ENCODE measurements at places on chromosomes 7 and 10.

GRCh38 chr7:73382934-73383503, 50.6 kb upstream of the FZD9 start:
- no peak for DNase-seq

DNA sequence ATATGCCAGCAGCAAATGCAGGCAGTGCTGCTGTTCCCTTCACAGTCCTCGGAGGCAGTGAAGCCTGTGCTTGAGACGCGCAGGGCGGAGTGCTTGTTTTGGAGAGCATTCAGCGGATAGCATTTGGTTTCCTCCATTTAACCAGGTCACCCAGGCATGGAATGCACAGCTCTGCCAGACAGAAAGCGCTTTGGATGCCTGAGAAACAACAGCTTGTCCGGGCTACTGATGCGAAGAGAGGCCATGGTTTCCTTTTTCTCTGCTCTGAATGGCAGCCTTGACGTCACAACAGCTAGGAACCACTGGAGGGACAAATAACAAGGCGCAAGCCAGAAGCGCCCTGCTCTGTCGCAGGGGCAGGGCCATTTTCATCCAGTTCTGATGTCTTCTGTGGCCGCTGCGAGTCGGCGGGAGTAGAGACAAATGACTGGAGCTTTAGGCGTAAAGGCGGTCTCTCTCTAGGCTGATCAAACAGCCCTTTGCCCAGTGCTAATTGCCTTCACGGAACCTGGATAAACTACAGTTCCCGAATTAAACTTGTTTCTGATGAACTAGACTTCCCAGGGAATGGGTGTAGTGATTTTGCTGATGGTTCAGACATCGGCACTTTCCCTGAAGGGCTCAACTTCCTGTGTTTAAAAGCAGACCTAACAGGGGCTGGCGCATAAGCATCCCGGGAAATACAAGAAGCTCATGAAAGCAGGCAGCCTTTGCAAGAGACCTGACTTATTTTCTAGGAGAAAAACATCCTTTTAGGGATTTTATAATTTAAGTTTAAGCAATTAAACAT, 187.6 kb upstream of the KLF14 start:
- no peak for DNase-seq

GRCh38 chr10:102534333-102534732, 30.6 kb downstream of the SUFU start:
- DNase-seq, result no peak

- no peak for DNase-seq
These were observed 82.2 kb upstream of the GNA12 start for GRCh38 chr7:2926120-2926895.

- DNase-seq, result no peak
These were observed 15.6 kb downstream of the CPED1 start for GRCh38 chr7:121003986-121004685.

- DNase-seq, result no peak
These were observed 68.8 kb upstream of the IFRD1 start for GRCh38 chr7:112381311-112382091.

DNA sequence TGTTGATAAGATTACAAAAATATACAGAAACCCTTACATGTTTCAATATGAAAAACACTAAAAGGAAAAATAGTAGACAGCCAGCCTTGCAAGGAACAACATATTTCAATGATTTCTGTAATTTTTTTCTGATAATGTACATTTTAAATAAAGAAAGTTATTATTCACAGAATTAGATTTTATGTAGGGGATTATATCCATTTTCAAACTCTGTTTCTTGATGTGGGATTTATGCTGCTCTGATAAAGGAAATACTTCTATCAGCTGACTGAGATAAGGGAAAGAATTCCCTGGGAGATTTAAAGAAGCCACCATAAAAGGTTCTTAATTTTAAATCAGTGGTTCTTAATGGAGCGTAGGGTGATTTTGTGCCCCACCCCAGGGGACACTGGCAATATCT, 180.4 kb downstream of the ADAM12 start:
- no peak for DNase-seq

DNA sequence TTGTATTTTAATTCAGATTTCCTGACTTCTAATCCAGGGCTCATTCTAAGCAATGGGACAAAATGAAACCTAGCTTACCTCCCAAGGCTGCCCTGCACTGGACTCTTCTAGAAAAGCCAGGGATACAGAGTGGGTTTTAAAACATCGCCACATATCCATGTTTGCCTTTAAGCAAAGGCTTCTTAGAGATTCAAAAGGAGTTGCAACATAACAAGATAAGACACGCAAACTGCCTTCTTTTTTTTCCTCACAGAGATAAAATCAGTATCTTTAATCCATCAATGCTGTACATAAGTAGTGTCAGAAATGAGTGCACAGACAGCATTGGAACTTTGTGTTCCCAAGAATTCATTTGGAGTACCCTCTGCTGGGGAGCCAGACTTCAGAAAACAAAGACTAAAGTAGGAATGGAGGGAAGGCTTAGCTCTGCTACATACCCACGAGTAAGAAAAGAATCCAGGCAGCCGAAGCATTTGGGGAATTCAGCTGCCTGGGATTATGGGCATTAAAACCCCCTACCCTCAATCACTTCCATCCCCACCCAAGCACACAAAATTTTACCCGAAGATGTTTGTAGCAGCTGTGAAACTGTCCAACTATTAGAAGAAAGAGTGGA, 427.8 kb downstream of the ARL4A start:
- DNase-seq, result no peak

DNA sequence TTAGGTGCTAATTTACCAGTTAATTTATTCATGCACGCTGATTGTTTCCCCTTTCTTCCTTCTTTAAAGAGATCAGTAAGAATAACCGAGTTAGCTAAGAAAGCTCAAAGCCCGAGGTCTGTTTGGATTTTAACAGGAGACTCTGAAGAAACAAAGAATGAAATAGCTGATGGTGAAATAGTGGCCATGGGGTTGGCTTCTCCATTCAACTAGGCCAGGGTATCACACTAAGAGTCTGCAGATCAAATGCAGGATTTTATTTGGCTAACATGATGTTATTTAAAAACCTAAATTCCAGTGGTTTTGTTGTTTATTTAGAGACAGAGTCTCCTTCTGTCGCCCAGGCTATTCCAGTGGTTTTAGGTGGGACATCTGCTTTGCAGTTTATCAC, 65.2 kb upstream of the SYPL1 start:
- no peak for DNase-seq

GRCh38 chr7:99199226-99199625, 8.7 kb downstream of the KPNA7 start:
- no peak for DNase-seq

GRCh38 chr10:59627366-59628018, 82.2 kb downstream of the SLC16A9 start:
- DNase-seq, result no peak

DNA sequence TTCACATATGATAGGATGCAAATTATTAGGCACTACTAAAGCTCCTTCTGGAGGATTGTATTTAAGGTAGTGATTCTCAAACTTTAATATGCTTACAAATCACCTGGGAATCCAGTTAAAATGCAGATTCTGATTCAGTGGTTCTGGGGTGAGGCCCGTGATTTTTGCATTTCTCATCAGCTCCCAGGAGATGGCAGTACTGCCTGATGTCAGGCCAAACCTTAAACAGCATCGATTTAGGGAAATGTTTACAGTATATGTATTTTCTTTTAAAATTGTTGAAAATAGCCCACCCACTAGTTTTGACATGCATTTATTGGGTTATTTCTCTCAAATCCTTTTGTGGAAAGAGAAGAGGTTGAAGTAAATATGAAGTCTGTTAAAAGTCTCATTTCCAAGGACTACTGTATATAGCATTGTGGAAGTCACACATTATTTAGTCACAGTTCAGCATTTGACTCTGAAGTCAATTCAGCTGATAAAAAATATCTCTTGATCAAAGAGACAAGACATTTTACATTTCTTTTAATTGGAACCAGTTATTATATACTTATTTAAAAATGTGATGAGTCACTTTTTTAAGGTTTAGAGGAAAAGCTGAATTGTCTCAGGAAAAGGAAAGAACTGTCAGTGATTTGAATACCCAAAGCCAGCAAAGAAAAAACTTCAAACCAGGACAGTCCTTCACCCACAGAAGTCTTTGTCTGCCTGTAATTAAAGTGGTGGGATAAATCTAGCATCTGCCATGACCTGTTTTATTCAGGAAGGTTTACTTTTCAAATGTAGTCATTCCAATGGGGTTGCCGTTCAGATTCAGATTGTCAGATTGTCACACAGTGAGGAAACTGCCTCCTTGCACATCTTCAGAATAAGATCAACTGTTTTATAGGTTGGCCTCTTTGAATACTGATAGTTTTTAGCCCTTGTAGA, 21.1 kb upstream of the HBP1 start:
- DNase-seq, result no peak

- peak; percentile 70 for DNase-seq
These were observed 316.6 kb upstream of the ZNF32 start for GRCh38 chr10:43965033-43965917.

DNA sequence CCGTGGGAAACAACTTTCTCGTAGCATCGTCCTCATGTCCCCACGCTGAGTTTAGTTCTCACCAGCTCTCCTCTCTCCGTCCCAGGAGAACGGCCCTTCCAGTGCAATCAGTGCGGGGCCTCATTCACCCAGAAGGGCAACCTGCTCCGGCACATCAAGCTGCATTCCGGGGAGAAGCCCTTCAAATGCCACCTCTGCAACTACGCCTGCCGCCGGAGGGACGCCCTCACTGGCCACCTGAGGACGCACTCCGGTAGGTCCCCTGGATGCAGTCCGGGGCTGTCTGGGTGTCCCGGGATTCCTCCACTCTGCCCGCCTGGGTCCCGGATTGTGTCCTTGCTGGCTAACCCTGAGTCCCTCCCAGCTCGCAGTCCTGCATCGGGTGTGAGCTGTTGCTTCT, 67.7 kb downstream of the FIGNL1 start:
- DNase-seq, result no peak

DNA sequence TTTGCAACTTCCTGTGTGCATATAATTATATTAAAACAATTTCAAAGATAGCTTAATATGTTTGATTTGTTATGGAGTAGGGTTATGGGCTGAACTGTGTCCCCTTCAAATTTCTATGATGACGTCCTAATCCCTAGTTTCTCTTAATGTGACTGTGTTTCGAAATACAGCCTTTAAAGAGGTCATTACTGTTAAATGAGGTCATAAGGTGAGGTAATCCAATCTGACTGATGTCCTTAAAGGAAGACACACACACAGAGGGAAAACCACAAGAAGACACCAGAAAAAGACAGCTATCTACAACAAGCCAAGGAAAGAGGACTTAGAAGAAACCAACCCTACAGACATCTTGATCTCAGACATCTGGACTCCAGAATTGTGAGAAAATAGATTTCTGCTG, 407.4 kb downstream of the MAGI2 start:
- no peak for DNase-seq

- DNase-seq, result no peak
These were observed 28.0 kb upstream of the RSU1 start for GRCh38 chr10:16845248-16845647.

- DNase-seq, result no peak
These were observed 235.3 kb downstream of the CCDC3 start for GRCh38 chr10:12766223-12766622.

DNA sequence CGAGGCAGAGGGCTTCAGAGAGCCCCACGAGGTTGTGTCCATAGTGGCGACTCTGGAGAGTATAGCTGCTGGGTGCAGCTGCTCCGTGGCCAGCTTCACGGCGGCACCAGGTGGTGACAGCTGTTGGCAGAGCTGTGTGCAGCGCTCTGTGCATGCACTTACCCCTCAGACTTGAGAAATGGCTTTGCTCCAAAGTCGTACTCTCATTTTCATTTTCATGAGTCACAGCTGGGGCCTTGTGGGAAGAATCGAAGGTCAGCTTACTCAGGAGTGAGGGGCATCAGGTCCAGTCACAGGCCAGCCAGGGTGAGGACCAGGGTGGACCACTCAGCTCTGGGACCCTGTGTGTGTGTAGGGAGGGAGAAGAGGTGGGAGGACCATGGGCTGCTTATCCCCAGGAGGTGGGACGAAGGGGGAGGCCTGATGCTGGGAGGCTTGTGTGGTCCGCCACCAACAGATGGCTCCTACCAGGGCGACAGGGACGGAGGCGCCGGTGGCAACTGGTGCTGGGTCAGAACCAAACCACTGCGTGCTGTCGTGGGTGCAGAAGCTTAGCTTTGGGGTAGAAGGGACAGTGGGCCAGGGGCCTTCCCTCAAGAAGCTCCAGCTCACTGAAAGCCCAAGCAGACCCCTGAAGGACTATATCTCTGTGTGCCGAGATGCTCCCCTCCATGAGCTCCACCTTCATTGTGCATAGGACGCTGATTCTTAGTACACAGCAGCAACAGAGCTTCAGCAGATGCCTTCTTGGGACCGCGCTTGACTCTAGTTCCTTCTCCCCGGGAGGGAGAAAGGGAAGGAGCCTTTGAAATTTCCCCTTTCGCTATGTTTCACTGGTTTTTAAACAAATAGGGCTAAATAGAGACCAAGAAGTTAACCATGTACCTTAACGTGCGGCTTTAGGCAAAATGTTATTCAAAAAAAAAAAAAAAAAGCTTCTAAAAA, 225.0 kb downstream of the CELF2 start:
- no peak for DNase-seq

GRCh38 chr7:2728316-2729030, 40.5 kb downstream of the AMZ1 start:
- DNase-seq, result no peak

- no peak for DNase-seq
These were observed 91.6 kb downstream of the FZD1 start for GRCh38 chr7:91355695-91356435.

DNA sequence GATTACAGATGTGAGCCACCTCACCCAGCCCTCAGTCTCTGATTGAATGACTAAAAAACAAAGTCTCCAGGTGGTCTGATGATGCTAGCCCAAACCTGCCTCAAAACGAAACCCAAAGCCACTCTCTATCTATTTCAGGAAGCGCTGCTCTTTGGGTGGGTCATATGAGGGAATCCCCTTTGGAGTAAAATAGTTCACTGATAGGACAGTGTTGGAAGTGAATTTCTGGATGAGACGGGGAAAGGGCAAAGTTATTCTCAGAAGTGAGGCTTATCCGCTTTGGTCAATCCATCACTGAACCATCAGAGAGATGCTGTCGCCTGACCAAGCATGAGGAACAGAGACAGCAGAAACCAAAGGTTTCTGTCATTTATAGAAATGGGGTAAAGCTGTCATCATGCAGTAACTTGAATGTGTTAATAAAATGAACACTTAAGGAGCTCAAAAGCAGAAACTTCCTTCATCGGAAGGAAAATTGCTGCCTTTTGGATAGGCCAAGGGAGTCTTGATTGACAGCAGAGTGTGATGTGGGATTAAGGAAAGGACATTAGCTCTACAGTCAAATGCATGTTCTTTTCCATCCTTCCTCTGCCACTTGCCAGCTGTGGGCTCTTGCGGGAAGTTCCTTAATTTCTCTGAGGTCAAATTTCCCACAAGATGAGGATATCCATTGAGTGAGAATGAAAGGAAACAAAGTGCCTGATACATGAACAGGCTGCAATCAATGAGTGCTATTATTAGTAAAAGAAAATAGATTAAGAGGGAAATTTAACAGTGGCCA, 64.9 kb upstream of the C1QL3 start:
- no peak for DNase-seq

GRCh38 chr10:96334616-96335526, 23.9 kb downstream of the OPALIN start:
- peak; percentile 17 for DNase-seq

GRCh38 chr7:85840554-85840953, 653.7 kb upstream of the SEMA3D start:
- DNase-seq, result no peak

Data from GM04504 (cell line).